Psoas muscle (tissue), 8 donors: ENCODE measurements at places on chromosomes 12 and 14. TPM values are rescaled to one million over a fixed set of nuclear protein-coding genes. Genes with fewer than 3 reads are reported as not detected.

The CCDC177 gene
- not detected for total RNA-seq

The JDP2 gene
- total RNA-seq = 24.5 TPM

The KRT75 gene
- total RNA-seq = not detected

The EGLN3 gene
- total RNA-seq = 58.7 TPM

The CKB gene
- total RNA-seq = 21.1 TPM

The SOAT2 gene
- not detected for total RNA-seq

The KLRF1 gene
- total RNA-seq = 0.49 TPM

The CLEC2B gene
- 12.6 TPM for total RNA-seq

The NUDT14 gene
- total RNA-seq = 23.3 TPM

The GPR137C gene
- 0.13 TPM for total RNA-seq

The COPZ1 gene
- total RNA-seq = 84.4 TPM

The TAS2R13 gene
- not detected for total RNA-seq

The KRT79 gene
- total RNA-seq = not detected

The HOXC6 gene
- total RNA-seq = 17.3 TPM

The SLC17A8 gene
- not detected for total RNA-seq

The GALNT16 gene
- total RNA-seq = 2.6 TPM

The LBHD2 gene
- not detected for total RNA-seq

The DACT1 gene
- total RNA-seq = 1.7 TPM

The GZMH gene
- not detected for total RNA-seq

The C12orf54 gene
- total RNA-seq = not detected

The KCNH3 gene
- not detected for total RNA-seq

The STXBP6 gene
- total RNA-seq = 2.6 TPM

The HOXC4 gene
- total RNA-seq = 2.4 TPM

The TOMM20L gene
- not detected for total RNA-seq

The DAO gene
- not detected for total RNA-seq

The EXOC3L4 gene
- not detected for total RNA-seq

The TBX3 gene
- total RNA-seq = 15.3 TPM

The PRH2 gene
- total RNA-seq = not detected

The PUS7L gene
- 3.7 TPM for total RNA-seq

The CLEC9A gene
- total RNA-seq = not detected

The C3AR1 gene
- 3.7 TPM for total RNA-seq

The CCDC184 gene
- 0.47 TPM for total RNA-seq

The C12orf42 gene
- total RNA-seq = not detected

The PPP1CC gene
- 102 TPM for total RNA-seq

The PPP2R5C gene
- 68.9 TPM for total RNA-seq

The CRACR2A gene
- total RNA-seq = 1.1 TPM

The RD3L gene
- not detected for total RNA-seq

The MIP gene
- not detected for total RNA-seq

The KCNC2 gene
- total RNA-seq = not detected

The SLCO1A2 gene
- not detected for total RNA-seq

The SIX4 gene
- 28.4 TPM for total RNA-seq

The SLC6A13 gene
- total RNA-seq = 0.53 TPM

The CMA1 gene
- not detected for total RNA-seq

The ACSM4 gene
- not detected for total RNA-seq

The SERPINA6 gene
- total RNA-seq = not detected
